ENCODE measurements at places on chromosomes 4 and X.

GRCh38 chrX:152306331-152306730, 144.8 kb downstream of the GABRA3 start:
- DNase-seq, result no peak

DNA sequence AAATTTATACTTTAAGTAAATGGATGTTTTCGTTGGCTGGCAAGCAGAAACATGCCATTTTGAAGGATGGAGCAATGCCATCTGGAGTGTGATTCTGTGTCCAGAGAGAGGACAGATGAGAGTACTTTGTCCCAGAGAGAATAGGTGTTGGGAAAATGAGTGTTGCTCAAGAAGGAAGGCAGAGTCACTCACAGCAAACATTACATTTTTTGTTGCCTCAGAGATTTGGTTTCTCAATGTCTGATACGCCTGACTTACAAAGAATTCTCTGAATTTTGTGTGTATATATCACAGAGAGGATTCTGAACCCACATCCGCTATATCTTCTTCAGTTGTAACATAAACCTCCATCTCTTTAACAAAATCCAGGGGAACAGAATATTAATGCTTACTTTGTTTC, 102.8 kb upstream of the PCDH18 start:
- no peak for DNase-seq

DNA sequence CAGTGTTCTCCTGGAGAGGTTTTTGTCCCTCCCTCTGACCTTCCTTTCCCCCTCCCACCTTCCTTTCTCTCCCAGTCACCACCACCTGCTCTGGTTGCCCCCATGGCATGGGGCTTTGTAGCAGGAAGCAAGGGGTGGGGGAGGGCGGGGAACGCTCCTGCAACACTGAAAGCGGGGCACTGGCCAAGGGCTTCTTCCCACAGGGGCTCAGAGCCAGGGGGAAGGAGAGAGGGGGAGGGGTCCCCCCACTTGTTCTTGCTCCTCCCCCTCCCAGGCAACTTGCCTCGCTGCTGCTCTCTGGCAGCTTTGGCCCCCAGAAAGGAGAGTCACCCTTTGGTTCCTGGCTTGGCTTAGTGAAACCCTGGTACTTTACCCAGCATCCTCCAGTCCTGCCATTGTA, 48.4 kb downstream of the BCORL1 start:
- no peak for DNase-seq

GRCh38 chrX:69278031-69278687, 112.9 kb upstream of the PJA1 start:
- DNase-seq, result no peak
